GM12892 (cell line): ENCODE measurements at places on chromosomes 1 and 21.

- no peak for DNase-seq
Observed at GRCh38 chr1:166354406-166354805, 187.6 kb upstream of the FAM78B start.

- DNase-seq, result no peak
Observed at GRCh38 chr1:5907966-5908365, 84.3 kb downstream of the NPHP4 start.

DNA sequence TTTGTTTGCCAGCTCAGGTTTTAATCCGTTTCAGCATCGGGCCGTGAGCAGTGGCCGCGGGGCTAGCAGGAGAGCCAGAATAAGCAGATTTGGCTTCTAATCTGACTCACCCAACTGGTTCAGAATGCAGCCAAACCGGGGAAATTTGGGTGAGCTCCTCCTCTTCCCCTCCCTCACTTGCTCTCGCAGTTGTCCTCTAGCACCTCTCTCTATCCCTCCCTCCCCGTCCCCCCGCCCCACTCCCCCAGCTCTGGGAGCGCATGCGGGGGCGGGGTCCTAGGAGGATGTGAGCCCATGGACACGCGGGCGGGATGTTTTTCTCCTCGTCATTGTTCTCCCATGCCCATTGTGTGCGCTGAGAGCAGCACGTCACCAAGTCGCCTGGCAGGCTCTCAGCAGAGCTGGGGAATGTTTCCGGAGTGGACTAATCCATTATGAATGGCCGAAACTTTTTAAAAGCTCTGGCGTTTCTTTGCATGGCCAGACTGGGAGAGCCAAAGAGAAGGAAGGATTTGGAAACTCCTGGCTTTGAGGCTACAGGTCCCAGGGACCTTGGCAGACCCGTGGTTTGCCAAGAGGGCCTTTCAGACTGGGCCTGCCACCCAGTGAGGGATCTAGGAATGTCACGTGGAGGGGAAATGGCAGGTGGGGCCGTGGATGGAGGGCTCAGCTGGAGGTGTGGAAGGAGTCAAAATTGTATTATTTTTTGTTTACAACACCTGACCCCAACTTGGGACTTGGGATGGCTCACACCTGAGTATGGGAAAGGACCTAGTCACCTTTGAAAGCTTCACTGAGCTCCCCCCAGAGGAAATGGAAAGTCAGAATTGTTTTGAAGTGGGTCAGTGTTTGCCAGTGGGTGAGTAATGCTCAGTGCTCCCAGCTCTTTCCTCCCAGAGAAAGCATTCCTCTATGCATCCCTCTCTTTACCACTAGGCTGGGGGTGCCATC is 39.2 kb downstream of the CDK18 start:
- DNase-seq, result no peak

GRCh38 chr1:201641524-201642253 is 102.8 kb downstream of the NAV1 start:
- no peak for DNase-seq

GRCh38 chr21:42235593-42235992 is 16.7 kb downstream of the ABCG1 start:
- DNase-seq, result no peak

DNA sequence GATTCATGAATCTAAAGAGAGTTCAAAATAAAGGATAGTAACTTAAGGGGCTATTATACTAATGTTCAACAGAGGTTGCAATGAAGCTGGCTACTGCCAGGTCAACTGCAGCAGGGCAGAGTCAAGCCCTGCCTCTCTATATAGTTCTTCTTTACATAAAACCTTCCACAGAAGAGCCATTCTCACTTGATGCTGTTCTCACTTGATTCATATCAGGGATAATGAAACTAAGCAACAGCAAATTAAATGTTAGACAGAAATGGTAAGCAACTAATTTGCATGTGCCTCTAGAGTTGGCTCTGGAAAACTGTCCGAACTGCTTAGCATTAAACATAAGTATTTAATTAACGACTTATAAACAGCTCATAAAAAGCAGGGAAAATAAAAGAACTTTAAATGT is 17.4 kb downstream of the CCSAP start:
- DNase-seq, result no peak

DNA sequence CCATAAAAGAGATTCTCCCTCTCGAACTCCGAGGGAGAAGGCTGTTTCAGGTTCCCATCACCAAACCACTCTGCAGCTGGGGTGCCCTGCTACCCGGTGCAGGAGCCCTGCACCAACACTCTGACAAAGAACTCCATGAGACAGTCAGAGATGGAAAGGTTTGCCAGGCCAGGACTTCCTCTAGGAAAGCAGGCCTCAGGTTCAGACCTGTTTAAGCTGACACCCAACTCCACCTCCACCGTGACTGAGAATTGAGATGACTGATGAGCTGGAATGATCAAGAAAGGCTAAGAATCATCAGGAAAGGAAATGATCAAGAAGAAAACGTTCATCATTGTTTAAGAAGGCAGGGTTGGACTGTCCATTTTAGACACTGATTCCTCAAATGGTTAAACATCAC is 46.2 kb upstream of the KCNE1 start:
- no peak for DNase-seq

DNA sequence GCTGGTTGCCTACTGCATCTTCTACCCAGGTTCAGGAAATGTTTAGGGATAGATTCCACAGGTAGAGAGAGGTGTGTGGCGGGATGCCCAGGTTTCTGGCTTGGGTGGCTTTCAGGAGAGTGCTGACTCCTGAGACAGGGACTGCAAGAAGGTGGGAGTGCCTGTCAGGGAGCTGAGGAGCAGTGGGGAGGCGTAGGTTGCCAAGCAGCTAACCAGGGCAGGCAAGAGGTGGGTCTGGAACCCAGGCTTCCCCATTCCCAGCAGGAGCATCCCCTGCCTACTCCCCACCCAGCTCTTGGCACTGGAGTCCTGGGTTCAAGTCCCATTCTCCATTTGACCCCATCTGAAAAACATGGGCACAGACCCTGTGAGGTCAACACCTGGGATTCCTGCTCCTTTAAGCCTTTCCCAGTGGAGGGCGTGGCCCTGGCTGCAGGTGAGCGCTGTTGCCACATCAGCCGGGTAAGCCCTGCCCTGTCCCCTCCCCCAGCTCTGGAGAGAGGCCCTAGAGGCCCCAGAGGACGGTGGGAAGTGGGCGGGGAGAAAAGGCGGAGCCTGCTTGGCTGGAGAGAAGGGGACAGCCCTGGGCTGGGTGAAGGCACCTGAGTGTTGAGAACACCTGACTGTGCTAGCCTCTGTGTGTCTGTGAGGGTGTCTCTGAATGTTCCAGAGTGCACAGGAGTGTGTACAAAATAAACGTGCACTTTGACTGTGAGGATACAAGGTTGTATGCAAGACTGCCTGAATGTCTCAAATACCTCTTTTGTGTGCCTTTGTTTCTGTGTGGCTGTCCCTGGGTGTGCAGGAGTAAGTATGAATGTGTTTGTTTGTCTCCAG is 14.0 kb upstream of the SYNC start:
- peak; percentile 58 for DNase-seq

DNA sequence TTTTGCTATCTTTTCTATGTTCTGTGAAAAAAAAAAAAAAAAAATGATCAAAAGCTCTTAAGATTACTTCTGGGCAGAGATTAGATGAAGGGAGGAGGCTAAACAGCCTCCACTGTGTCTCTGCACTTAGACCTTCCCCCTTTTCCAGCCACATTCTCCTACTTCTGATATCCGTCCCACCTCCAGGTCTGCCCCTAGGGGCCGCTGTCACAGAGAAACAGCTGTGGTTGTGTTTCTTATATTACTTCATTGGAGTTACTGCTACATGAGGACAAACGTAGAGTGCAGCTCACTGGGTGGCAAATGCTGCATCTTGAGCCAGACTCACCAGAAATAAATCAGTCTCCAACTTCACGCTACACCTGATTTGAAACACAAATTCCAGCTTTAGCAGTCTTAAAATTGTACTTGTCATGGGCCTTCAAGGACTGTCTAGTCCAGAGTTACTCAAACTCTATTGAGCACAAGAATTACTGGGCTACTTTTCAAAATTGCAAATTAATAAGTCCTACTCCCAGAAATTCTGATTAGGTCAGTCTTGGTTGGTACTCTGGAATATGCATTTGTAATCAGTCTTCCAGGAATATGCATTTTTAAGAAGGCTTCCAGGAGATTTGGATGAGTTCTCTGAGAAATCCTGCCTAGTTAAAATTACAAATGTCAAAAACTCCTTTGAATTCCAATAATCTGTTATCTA is 125.2 kb upstream of the PTBP2 start:
- DNase-seq, result peak; percentile 5

DNA sequence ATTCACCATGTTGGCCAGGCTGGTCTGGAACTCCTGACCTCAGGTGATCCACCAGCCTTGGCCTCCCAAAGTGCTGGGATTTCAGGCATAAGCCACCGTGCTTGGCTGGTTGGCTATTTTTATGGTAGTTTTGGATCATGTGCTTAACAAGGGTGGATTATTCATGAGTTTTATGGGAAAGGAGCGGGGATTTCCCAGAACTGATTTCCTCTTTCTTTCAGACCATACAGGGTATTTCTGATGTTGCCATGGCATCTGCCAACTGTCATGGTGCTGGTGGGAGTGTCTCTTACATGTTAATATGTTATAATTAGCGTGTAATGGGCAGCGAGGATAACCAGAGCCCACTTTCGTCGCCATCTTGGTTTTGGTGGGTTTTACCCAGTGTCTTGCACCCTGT is 3.2 kb downstream of the TRPM2 start:
- DNase-seq, result no peak

DNA sequence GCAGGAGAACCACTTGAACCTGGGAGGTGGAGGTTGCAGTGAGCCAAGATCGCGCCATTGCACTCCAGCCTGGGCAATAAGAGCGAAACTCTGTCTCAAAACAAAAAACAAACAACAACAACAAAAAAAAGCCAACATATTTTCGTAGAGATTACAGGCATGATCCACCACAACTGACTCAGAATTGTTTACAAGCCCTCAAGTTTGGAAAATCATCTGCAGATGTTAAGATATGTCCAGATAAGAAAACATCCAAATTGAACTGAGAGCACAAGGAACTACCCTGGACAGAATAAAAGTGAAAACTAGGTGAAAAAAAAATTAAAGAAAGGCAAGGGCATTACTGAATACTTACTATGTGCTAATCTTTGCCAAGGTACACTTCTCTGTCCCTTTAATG is 89.8 kb upstream of the WLS start:
- no peak for DNase-seq

DNA sequence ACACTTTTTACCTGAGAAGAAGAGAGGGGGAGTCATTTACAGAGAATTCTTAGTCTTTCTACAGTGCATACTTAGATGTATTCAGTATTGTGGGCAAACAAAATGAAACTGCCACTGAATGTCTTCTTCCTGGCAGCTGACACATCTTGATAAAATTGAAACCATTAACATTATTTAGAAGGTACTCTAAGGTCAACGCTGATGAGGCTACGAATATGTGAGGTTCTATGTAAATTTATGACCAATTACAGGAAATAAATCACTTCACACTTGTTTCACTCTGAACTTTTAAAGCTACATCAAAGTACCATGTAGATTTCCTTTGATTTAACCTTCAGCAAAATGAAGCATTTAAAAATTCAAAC is 51.3 kb upstream of the GFI1 start:
- DNase-seq, result no peak

- no peak for DNase-seq
Observed at GRCh38 chr1:110542725-110543124, 23.8 kb upstream of the KCNA10 start.

DNA sequence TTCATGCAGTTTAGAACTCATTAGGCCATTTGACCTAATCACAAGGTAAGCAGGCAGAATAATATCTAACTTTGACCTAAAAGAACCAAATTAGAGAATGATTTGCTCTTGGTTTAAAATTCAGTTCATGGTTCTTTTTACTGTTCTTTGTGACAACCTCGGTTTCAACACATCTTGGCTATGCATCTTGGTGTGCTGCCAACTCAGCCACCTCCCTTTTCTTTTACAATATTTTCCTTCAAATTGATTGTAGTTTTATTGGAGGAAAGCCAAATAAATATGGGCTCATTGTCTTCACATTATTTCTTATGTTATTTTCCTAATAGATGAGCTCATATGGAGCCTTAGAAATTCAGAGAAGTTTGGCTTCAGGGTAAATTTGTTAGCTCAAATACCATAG is 338.3 kb downstream of the SIPA1L2 start:
- DNase-seq, result no peak

- peak; percentile 59 for DNase-seq
Observed at GRCh38 chr1:29706936-29707335, 470.6 kb downstream of the PTPRU start.

- DNase-seq, result no peak
Observed at GRCh38 chr1:161728376-161729226, 7.3 kb downstream of the FCRLB start.
